ENCODE measurements at places on chromosomes 3 and 15.
A peak's percentile ranks its signal among the peaks of the same experiment; 100 is the strongest.

DNA sequence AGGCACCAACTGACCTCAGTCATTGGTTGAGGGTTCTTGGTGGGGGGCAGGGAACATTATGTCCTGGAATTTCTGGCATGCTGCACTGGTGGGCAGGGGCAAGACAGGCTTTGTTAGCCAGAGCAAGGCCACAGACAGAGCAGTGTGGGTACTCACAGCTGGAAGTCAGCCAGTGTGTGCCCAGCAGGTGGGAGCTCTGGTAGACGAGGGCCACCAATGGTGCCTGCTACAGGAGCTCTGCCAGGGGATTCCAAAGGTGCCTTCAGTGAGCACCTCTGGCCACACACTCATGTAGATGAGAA is 31.3 kb downstream of the CYP8B1 start:
- DNase-seq, result no peak

- DNase-seq, result no peak
Measured at GRCh38 chr3:99878005-99878404, 60.3 kb downstream of the CMSS1 start.

DNA sequence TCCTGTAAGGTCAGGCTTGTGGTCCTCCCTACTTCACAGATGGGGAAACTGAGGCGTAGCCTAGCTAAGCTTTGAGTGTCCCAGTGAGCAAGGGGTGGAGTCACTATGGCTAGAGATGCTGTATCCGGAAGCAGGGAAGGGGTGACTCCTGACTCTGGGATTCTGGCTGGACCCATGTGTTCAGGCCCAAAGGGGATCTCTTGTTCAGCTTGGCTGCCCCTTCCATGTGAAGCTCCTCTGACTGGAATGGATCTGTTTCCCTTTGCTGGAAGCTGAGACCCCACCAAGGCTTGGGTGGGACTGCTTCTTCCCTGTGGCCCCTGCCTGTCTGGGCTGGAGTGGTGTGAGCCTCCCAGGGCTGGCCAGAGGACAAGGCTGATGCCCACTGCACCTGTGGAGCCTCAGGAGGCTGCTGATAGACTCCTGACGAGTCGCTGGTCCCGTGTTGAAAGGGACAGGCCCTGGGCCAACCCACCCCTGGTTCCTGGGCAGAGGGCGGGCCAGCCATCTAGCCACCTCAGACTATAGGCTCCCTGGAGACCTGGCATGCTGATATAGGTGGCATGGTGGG is 1.0 kb downstream of the MAPKAPK3 start:
- no peak for DNase-seq

- no peak for DNase-seq
Measured at GRCh38 chr3:94909726-94910125, 846.9 kb downstream of the NSUN3 start.

- DNase-seq, result no peak
Measured at GRCh38 chr3:186534113-186534669, 10.0 kb downstream of the CRYGS start.

DNA sequence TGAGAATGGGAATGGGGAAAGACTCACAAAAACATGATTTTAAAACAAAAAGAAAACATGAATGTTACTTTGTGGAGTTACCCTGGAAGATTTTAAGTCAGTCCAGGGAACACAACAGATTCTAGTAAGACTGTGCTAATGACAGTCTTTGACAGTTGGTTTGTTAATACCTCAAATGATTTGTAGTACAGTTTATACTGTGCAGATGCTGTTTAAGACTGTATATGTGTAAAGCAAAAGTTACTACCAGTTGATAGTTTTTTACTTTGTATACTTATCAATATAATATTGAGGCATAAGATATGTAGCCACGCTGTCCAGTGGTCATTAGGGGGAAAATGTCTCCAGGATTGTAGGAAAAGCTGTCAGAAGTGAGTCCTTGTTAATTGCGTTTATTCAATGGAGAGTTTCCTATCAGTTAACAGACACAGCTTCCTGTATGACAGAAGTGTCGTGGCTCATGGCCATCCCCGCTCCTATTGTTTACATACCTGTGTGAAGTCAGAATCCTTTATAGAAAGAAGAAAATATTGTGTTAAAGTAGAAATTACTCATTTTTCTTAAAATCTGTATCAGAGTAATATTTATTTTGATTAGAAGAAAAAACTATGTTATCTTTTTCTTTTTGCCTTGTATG is 36.0 kb downstream of the NKIRAS1 start:
- no peak for DNase-seq

- DNase-seq, result no peak
Measured at GRCh38 chr3:152258448-152259393, 10.0 kb upstream of the MBNL1 start.

DNA sequence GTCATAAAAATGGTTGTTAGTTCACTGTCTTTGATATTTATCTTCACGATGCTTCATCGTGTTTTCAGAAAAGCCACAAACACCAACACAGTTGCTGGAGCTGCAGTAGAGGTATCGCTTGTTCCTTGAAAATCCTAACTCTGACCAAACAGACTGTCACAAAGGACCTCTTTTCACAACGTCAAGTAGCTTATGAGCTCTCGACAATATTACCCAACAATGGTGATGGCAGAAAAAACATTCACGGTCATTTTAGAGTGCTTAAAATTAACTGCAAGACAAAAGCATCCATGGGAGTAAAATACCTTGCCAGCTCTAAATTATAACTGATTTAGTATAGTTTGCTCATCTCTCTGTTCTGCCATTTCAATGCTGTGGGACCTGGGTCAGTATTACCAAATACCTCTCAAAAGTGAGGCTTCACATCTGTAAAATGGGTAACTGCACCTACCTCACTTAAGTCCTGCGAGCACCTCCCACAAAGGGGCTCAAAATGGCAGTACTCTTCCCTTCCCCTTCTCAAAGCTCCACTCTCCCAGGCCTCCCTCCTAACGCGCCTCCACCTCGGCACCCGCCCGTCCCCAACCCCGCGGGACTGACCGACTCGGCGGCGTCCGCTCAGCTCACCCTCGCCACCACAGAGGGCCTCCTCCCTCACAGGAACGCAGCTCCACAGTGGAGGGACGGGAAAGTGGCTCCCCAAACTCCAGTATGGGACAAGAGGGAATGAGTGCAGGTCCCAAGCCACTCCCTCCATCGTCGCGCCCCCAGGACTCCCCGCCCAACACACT is 546 bp downstream of the TRIM59 start:
- DNase-seq, result peak; percentile 16

GRCh38 chr3:116870379-116870778 is 160.8 kb downstream of the TUSC7 start:
- no peak for DNase-seq

- DNase-seq, result no peak
Measured at GRCh38 chr3:184827572-184827971, 15.6 kb downstream of the VPS8 start.

DNA sequence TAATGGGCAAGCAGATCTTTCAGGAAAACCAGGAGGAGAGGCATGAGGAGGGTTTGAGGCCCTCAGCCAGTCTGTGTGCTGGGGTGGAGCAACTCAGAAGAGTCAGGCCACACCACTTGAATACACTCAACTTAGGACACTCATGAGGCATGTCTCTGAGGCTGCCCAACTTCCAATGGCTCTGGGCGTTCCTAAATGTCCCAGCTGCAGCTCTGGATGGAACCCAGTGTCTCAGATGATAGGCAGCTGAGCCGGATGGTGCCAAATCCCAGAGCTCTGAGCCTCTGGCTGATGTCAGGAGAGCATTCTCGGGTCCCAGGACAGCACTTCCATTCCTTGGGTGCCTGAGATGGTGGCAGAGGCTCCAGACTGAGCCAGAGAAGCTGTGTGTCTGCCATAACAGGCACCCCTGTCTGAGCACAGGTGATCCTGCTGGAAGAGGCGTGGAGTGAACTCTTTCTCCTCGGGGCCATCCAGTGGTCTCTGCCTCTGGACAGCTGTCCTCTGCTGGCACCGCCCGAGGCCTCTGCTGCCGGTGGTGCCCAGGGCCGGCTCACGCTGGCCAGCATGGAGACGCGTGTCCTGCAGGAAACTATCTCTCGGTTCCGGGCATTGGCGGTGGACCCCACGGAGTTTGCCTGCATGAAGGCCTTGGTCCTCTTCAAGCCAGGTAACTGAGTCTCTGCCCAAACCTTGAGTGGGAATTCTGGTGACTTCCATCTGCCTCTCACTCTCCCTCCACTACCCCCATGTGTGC is 2.8 kb downstream of the NR2E3 start:
- DNase-seq, result no peak

GRCh38 chr3:11631820-11632219 is 11.9 kb downstream of the VGLL4 start:
- no peak for DNase-seq

DNA sequence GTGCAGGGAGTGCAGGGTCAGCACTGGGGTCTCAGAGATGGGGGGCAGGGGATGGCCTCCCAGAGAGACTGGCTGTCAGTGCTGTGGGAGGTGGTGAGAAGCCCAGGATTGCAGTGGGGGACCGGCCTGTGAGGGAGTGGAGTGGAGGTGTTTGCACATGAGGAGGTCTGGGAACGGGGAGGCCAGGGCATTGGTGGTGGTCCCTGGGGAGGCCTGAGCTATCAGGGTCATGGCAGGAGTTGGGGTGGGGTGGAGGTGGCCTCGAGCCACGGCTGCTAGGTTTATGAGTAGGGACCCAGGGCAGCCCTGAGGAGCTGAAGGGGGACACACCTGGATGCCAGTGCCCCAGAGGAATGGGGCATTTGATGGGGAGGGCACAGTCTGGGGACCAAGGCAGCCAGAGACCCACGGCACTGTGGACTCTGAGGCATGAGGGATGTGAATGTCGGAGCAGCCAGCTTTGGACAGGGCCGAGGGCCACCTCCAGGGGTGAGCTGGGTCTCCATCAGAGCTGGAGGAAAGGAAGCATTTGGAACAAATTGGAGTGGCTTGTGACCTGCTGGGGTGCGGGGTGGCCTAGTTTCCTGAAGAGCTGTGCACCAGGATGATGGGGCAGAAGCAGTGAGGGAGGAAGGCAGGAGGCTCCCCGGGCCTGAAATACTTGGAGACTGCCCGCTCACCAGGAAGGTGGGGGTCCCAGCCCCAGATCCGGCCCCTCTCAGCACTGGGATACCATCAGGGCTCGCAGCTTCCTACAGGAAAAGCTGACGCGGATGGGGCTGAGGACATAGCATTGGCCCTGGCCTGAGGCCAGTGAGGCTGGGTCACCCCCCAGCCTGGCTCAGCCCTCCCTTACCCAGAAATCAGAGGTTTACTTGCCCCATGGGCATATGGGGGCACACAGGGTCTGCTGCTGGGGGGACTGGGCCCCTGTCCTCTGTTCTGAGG is 9.5 kb upstream of the CSPG4 start:
- DNase-seq, result no peak

- DNase-seq, result peak; percentile 57
Measured at GRCh38 chr3:113275929-113276750, 64.8 kb downstream of the BOC start.

GRCh38 chr15:44726136-44726535 is 10.2 kb upstream of the TRIM69 start:
- no peak for DNase-seq

DNA sequence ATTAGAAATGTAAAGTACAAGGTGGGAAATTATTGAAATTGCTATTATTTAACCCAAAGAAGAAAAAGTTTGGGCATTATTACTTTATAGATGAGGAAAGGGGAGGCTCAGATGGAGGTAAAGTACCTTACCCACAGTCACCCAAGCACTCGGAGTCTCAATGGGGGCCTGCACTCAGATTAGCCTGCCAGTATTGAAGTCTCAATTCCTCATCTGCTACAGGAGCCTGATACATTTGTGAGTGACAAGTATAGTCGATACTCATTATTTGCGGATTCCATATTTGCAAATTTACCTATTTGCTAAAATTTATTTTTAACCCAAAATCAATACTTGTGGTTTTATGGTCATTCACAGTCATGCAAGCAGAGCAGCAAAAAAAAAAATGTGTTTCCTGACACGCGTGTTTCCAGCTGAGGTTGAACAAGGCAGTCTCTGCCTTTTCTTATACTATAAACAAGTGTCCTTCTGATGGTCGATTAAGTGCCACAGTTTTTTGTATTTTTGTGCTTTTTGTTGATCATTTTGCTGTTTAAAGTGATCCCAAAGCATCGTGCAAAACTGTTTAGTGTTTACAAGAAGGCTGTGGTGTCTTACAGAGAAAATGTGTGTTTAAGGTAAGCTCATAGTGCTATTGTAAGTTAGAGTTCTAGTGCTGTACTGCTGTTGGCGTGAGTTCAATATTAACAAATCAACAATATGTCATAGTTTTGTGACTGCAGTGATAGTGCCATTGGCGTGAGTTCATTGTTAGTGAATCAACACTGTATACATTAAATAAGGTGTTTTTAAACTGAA is 48.0 kb downstream of the ARHGEF26 start:
- no peak for DNase-seq

DNA sequence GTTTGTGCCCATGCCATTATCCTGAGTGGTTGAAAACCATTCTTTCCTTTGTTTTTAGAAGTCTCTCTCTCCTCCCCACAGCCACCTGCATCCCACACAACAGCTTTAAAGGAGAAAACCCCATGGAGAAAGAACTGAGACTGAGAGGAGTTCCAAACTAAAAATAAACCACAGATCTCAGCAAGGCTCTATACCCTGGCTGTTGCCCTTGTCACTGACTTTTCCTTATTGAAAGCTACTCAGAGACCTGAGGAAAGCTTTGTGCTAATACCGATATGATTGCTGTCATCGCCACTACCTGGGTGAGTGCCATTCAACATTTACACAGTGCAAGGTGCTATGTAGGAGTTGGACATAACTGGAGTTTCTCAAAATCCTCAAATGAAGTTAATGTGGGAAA is 55.5 kb upstream of the RASGRP1 start:
- no peak for DNase-seq
